Kidney epithelial cell (primary cell): ENCODE measurements at places on chromosomes 7 and 10.

DNA sequence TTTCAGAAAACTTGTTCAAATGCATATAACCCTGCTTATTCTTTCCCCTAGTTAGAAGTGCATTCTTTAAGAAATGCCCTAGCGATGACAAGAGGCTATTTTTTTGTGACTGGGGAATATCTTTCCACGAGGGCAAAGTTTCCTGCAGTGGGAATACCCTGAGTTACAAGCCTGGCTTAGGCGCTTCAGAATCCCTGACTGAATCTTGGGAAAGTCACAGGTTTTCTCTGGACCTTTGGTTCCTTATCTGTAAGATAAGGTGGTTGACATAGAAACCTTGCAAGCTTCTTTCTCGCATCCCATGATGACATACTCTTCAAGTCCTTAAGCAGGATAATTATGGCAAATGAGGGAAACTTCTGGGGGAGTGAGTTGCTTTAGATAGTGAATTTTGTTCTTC lies 80.5 kb upstream of the FZD8 start:
- no peak for DNase-seq

- DNase-seq: no peak
Observed at GRCh38 chr7:80078159-80078731, 56.4 kb upstream of the GNAI1 start.

- no peak for DNase-seq
Observed at GRCh38 chr10:118035354-118036005, 11.3 kb downstream of the RAB11FIP2 start.

DNA sequence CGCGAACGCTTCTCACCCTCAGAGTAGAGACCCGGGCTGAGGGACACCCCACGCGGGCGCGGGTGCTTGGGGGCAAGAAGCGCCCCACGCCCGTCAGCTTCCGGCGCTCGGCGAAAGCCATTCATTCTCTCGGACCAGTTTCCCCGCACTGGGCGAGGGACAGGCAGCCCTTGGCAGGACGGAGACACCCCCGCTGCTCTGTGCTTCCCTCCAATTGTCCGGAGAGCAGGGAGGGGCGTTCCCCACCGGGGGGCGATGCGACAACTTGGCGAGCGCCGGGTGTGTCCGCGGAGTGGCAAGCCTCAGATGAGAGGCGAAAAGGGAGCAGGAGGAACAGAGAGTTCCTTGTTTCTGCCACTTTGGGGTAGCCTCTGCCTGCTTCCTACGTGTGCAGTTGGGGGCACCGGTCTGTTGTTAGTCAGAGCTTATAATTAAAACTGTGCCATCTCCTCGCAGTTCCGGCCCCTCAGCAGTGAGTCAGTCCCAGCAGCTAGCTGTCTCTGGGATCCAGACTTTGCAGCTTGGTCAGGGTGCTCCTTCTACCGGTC lies 1.7 kb downstream of the GPR158 start:
- DNase-seq: no peak

DNA sequence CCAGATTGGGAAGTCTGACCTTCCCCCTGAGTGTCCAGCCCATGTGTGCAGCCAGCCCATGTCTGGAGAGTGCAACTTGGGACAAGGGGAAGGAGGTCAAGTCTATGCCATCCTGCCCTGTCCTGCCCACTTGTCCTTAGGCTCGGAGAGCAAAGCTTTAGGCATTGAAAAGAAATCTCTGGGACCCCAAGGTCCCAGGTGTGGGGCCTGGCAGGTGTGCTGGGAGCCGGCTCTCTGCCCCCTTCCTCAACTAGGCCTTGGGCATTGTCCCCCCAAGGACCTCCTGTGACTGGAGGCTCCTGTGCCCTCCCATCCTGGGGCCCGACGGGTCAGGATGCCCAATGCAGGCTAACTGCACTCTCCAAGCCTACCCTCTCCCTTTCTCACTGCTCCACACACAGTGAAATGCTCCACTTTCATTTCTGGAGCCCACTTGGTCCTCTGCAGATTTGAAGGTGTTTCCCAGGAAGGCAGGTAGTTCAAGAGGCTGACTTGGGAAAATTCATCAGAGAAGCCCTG lies 124.7 kb downstream of the PTPN20 start:
- DNase-seq: no peak
